ENCODE measurements at places on chromosomes 7 and 10.

DNA sequence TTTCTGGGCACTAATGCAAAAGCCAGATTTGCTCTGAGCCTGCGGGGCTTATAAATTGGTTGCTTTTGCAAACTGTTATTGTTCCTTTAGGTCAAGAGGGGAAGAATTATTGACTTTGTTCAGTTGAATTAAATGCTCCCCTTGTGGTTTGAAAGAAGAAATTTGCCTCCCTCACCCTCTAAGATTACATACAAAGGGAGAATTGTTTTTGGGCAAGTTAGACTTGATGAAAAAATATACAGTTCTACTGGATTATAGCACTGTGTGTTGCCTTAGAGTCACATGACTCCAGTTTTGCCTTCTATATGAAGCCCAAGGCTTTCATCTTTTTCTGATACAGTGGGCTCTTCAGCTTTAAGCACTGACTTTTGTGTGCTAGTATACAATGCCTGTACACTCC lies 1265.8 kb upstream of the LRRTM3 start:
- no peaks in the 10 kb centered on the region for H3K36me3 ChIP-seq
- no peaks in the 10 kb centered on the region for H3K4me1 ChIP-seq
- H3K27ac ChIP-seq, result no peak overlapping the region
- no peak overlapping the region for H3K4me3 ChIP-seq

DNA sequence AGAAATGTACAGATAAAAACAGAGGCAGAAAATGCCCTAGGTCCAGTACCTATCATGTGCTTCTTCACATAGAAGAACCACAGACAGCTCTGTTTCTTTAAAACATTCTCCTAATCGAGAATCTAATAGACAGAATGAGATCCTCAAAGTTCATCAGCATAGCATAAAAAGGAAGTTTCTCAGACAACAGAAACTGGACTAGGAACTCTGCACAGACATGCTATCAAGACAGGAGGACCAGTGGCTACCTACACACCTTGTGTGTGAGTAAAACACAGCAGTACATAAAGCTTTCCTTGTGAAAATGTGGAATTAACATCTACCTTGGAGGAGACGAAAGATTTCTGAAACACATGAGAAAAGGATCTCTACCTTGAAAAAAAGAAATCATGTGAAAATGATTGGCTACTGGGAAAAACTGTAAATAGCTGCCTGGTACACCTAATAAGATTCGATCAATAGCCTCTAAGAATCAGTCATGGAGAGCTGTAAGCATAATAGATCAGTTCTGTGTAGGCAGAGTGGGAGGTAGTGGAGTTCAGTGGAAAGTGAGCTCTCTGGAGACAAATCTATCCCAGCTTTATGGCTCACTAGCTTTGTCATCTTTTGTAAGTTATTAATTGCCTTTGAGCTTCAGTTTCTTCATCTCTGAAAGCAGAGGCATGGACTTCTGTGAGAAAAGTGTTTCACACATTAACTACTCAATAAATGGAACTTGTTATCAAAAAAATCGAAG lies 26.7 kb downstream of the ELAPOR2 start:
- H3K36me3 ChIP-seq, result no peaks in the 10 kb centered on the region
- H3K27ac ChIP-seq, result no peak overlapping the region
- H3K27me3 ChIP-seq, result no peaks in the 10 kb centered on the region
- DNase-seq, result no peak
- H3K4me1 ChIP-seq, result no peaks in the 10 kb centered on the region
- H3K4me3 ChIP-seq, result no peak overlapping the region

- H3K4me3 ChIP-seq, result peak within 1 kb of the TSS; percentile 77
- peak within 1 kb of the TSS; percentile 98 for H3K27ac ChIP-seq
- DNase-seq, result peak; percentile 100
- no peaks in the 10 kb centered on the region for H3K36me3 ChIP-seq
- H3K27me3 ChIP-seq, result no peaks in the 10 kb centered on the region
- peaks cover 46% of the 10 kb centered on the region for H3K4me1 ChIP-seq
Observed at GRCh38 chr10:110919349-110919931, at the start of gene SHOC2. Gene SHOC2, plus strand, starts transcription at chr10:110919604. Its CDS starts 44,755 bp downstream, at chr10:110964359.

DNA sequence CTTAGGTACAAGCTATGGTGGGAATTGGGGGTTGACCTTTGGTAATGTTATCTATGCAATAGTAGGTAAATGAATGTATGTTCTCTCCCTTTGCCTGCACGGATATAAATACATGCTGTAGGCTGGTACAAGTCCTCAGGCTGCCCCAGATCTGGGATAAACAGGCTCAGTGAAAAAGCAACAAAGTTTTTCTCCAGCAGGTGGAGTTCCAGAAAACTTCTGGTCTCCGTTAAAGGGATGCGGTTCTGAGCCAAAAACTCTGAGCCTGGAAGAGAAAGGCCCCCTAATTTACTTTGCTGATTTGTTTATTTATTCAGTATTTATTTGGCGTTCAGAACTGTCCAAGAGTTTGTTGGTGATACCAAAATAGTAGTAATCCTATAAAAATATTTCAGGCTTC lies 204.7 kb downstream of the ADRA2A start:
- no peaks in the 10 kb centered on the region for H3K27me3 ChIP-seq
- H3K36me3 ChIP-seq, result no peaks in the 10 kb centered on the region
- no peak overlapping the region for H3K27ac ChIP-seq
- H3K4me3 ChIP-seq, result no peak overlapping the region
- H3K4me1 ChIP-seq, result no peaks in the 10 kb centered on the region

- H3K27me3 ChIP-seq, result no peaks in the 10 kb centered on the region
- no peak overlapping the region for H3K4me3 ChIP-seq
- no peaks in the 10 kb centered on the region for H3K36me3 ChIP-seq
- DNase-seq, result no peak
Observed at GRCh38 chr7:24842029-24842428, 84.8 kb upstream of the GSDME start.

GRCh38 chr10:33026422-33026821 lies 68.4 kb upstream of the ITGB1 start:
- H3K4me1 ChIP-seq, result no peaks in the 10 kb centered on the region
- H3K27ac ChIP-seq, result no peak overlapping the region

- no peak for DNase-seq
- H3K27me3 ChIP-seq, result no peaks in the 10 kb centered on the region
- H3K4me1 ChIP-seq, result no peaks in the 10 kb centered on the region
- H3K4me3 ChIP-seq, result no peak overlapping the region
- H3K27ac ChIP-seq, result no peak overlapping the region
Observed at GRCh38 chr7:40983111-40983510, 719.8 kb downstream of the INHBA start.

All from thyroid gland (tissue), 4 donors.